Retinal pigment epithelial cell (primary cell): ENCODE measurements at places on chromosomes 1 and 21.

DNA sequence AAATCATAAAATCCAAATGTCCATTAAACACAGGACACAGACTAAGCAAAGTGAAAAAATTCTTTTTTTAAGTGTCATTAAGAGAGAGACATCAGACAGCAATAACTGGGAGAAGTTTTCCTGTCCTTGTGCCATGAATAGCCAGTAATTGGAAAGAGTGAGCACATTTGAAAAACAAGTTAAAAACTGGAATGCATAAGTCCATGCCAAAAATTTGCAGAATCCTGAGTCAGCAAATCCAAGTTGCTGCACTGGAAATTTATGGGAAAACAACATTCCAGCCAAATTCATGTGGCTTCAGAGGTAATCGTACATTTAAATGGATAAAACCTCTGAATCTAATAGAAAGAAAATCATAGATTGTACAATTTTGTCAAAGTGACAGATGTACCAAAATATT, 291.4 kb downstream of the LRRC40 start:
- DNase-seq, result peak; percentile 69

- DNase-seq, result no peak
These were observed 303.8 kb upstream of the SPAG17 start for GRCh38 chr1:118488787-118489186.

- DNase-seq, result no peak
These were observed 239.0 kb downstream of the PTPRU start for GRCh38 chr1:29475326-29475725.

GRCh38 chr1:32920833-32921232, 19.6 kb upstream of the TMEM54 start:
- no peak for DNase-seq

GRCh38 chr1:15737324-15738319, 1.6 kb downstream of the SLC25A34 start:
- no peak for DNase-seq

GRCh38 chr1:169588785-169589485, 2.7 kb upstream of the F5 start:
- no peak for DNase-seq

- DNase-seq, result no peak
These were observed 27.0 kb downstream of the PAX7 start for GRCh38 chr1:18657506-18658201.

DNA sequence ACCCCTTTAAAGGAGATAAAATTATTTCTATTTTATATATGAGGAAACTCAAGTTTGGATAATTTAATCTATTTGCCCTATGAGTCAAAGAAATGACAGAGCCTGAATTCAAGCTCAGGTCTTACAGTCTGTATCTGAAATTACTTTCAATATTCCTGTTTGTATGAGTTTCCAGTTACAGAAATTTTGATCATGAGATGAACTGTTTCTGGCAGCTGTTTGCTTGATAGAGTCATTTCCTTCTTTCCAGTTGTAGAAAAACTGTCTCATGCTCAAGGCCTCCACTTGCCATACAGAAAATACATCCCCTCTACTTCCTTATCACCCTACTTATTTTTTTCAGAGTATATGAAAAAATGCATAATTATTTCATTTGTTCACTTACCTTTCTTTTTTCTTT, 87.6 kb downstream of the PTPRC start:
- DNase-seq, result no peak

- DNase-seq, result no peak
These were observed 36.2 kb upstream of the DUSP10 start for GRCh38 chr1:221778125-221778524.

GRCh38 chr1:109247401-109248365, 1.7 kb upstream of the CELSR2 start:
- no peak for DNase-seq

- no peak for DNase-seq
These were observed 441.1 kb downstream of the AMY1C start for GRCh38 chr1:104190821-104191220.

GRCh38 chr1:51326839-51327238, 3.5 kb downstream of the TTC39A start:
- DNase-seq, result no peak

GRCh38 chr1:92363401-92363800, 64.5 kb downstream of the RPAP2 start:
- no peak for DNase-seq

DNA sequence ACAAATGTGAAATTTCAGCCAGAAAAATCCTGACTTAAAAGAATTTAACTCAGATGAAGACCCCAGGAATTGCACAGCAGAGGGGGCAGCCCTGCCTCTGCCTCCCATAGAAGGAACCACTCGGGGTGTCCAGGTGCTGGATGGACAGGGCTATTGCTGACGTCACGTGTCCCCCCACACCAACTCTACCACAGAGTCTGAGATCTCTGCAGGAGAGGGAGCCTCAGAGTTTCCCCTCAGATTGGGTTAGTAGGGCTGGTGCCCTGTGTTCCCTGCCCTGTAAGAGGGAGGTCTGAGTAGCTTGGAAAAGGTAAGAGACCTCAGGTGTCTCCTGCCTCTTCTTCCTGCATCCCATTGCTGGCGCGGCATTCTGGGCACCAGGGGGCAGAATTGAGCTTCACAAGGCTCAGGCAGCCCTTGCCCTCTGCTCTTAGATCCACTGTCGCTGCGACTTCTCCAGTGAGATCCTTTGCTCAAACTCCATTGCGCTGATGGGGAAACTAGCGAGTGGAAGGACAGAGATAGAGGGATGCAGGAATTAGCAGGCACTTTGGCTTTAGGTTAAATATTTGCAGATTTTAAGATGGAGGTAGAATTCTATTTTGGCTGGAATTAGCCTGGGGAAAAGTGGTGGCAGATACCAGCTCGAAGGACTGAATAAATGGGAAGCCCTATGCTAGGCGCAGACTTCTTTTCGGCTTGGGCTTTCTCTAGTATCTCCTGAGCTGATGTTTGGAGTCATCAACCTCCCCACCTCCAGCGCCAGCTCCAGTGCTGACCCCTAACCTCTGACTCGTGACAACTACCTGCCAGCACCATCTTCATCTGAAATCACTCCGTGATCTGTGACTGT, 42.8 kb upstream of the DMBX1 start:
- peak; percentile 20 for DNase-seq

- no peak for DNase-seq
These were observed 19.5 kb upstream of the DOCK7 start for GRCh38 chr1:62707744-62708120.

- peak; percentile 82 for DNase-seq
These were observed 18.8 kb downstream of the SLX9 start for GRCh38 chr21:44958471-44959191.

GRCh38 chr1:159868766-159869165, 6.3 kb upstream of the VSIG8 start:
- DNase-seq, result no peak

DNA sequence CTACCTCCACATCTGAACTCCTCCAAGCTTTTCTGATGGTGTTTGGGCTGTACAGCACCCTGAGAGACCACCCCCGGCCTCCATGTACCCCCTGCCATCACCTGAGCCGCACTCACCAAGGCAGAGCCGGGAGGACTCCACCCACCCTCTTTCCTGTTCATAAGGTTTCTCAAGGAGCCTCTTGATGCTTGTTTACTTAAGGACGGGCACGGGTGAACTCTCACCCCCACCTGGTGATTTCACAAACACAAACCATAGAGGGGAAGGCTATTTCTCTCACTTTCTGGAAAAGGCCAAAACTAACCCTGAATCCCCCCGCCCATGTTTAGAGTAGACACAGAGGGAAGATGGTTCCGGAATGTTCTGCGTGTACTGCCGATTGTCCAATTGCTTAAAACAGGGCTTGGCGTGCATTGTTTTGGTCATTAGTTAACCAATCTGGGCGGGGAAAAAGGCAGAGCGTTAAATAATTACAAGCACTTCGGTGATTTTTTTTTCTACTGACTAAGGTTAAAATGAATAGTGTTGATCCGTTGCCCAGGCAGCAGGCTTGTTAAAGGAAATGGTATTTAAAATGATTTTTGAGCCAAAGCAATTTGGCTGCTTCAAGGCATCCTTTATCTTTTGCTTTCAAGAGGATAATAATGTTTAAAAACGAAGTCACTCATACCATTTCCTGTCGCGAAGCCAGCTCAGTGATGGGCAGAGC, 279.8 kb upstream of the VAMP3 start:
- no peak for DNase-seq

GRCh38 chr1:223802602-223803001, 43.1 kb downstream of the TP53BP2 start:
- no peak for DNase-seq

DNA sequence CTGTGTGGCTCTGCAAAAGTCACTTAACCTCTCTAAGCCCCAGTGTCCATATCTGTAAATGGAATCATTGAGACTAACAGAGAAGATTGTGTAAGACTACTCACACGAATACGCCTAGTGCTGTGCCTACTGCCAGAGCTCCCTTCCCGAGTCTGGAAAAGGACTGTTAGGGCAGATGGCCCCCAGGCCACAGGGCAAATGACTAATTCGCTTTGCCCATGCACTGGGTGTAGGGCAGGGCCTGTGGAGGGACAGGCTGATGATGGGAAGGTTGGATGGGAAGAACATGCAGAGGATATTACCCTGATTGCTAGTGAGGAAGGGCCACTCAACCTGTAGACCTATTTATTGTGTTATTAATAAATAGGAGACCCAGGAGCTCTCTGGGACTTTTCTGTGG, 4.2 kb upstream of the GPR61 start:
- no peak for DNase-seq

- DNase-seq, result no peak
These were observed 485 bp downstream of the SIPA1L2 start for GRCh38 chr1:232629250-232630046.

DNA sequence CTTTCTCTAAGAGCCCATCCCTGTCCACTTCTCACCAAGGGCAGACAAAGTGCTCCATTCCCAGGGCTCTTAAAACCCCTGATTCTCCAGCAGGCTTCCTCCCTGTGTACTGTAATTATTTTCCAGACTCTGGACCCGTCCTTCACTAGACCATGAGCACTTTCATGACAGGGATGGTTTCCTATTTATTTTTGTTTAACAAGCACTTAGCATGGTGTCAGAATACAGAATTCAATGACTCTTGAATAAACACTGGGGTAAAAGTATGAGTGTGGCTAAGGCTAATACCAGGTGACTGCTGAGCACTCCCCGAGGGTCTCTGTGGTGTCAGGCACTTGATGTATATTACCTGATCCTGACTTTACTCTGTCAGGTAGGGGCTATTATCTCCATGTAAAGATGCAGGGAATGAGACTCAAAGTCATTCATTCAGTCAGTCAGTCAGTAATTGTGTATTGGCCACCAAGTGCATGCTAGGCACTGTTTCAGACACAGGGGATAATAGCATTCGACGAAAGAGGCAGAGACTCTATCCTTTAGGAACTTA, 47.2 kb downstream of the C1orf21 start:
- DNase-seq, result no peak

DNA sequence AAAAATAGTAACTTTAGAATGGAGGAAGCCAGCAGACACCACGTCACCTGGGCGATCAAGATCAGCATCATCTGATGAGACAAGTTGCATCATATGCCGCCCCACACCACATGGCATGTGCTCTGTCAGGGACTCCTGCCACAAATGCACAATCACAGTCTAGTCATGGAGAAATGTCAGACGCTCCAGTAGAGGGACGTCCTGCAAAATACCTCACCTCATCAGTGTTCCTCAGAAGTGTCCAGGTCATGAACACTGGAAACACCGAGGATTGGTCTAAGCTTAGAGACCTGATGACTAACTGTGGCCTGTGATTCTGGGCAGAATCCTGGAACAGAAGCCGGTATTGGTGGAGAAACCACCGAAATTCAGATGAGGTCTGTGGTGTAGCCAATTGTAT, 14.3 kb downstream of the ADARB1 start:
- no peak for DNase-seq

- DNase-seq, result no peak
These were observed 15.5 kb upstream of the PSMB2 start for GRCh38 chr1:35656863-35657232.

GRCh38 chr21:46518983-46519583, 60.4 kb downstream of the DIP2A start:
- no peak for DNase-seq

DNA sequence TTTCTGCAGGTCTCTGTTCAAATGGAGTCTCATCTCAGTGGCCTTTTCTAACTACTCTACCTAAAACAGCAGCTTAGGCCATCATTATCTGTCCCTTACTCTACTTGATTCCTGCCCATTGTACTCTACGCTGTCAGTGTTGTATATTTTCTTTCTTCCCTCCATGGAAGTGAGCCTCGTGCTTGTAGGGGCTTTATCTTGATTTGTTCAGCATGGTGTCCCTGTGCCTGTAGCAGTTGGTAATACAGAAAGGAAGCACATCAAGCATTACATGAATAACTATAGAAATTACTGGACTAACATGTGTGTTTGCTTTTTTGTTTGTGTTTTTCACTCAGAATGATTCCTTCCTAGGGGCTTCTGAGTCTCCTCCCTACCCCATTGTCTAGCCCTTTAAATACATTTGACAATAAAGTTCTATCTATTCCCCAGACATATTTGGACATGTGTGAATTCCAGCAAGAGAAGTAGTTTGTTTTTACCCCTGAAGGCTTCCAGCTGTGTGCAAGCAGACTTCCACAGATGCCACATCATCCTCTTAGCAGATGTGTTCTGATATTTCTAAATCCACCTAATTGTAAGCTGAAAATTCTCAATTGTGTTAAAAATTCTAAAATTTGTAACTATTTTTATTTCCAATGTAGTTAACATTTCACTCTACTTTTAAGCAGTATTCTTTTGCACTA, 40.3 kb downstream of the PRMT2 start:
- DNase-seq, result no peak

DNA sequence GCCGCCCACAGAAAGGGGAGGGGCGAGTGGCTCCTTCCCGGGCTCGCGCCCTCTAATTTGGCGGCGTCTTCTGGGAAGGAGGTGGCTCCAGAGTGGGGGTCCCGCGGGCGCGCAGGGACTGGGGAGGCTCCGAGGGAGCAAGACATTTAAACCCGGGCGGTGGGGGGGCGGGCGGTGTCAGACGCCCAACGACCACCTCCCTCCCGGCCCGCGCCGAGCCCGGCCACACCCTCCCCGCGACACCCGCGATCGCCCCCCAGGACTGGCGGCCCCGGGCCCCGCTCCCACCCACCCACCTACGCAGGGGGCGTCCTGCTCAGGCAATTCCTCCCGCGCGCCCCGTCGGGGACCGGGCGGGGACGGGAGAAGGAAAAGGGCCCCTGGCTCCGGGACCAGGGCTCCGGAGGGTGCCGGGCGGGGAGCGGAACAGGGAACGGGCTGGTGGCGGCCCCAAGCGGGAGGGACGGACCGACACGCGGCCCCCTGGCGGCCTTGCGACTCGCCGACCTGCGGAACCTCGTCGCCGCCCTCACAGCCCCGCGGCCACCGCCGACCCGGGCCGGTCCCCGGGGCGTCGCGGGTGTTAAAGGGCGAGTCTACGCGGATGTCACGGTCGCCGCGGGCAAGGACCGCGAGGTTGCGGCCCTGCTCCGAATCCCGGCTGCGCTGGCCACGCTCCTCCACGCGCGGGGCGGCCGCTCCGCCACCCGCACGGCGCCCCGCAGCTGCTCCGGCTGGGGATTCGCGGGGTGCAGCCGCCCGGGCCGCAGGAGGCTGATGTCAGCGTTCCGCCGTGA, 94.0 kb upstream of the FMN2 start:
- DNase-seq, result no peak

DNA sequence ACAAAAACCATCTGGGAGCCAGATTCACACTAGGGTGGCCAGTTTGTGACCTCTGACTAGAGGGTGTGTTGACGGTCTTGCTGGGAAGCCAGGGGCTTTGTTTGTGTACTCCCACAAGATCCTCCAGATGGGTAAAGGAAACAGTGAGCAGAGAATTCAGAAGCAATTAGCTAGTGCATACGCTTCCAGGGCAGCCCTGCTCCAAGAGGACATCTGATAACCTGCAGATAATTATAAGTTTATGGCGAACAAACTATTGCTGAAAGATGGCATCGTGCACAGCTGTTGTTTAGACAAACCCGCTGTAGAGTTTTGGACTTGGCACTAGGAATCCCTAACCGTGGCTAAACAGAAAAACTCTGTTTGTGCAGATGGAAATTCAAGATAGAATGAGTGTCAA, 326.4 kb downstream of the TGFB2 start:
- no peak for DNase-seq
